Epithelial cell of proximal tubule (primary cell): ENCODE measurements at places on chromosomes 12 and 14. TPM values are rescaled to one million over a fixed set of nuclear protein-coding genes. Genes with fewer than 3 reads are reported as not detected.

DNA sequence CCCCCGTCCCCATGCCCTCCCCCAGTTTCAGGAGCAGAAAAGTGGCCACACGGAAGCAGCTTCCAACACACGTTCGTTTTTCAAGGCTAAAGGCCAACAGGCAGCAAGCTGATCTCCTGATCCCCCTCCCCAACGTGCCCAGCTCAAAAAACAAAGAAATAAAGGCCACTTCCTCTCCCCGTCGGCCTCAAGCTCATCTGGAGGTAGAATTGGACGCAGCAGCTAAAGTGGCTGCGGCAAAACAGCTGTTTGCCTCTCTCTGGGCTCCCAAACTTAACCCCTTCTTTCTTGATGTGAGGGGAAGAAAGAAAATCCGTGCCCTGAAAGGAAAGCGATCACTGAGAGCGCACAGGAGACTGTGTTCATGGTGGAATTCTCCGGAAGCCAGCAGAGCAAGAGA is 66.3 kb downstream of the SCARB1 start:
- no peak for DNase-seq

DNA sequence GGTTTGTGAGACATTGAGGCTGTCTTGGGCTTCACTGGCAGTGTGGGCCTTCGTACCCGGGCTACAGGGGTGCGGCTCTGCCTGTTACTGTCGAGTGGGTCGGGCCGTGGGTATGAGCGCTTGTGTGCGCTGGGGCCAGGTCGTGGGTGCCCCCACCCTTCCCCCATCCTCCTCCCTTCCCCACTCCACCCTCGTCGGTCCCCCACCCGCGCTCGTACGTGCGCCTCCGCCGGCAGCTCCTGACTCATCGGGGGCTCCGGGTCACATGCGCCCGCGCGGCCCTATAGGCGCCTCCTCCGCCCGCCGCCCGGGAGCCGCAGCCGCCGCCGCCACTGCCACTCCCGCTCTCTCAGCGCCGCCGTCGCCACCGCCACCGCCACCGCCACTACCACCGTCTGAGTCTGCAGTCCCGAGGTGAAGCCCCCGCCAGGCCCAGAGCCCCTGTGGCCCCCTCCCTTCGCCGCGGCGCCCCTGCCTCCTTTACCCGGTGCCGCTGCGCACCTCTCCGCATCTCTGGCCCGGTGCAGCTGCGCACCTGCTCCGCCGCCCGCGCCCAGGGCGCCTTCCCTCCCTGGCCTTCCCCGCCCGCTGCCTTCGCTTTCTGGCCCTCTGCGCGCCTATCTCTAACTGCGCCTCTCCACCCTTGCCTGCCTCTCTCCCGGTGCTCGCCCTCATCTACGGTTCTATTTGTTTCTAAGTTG is at the start of gene ENO2:
Gene ENO2 (plus strand): TSS at position 335 of the 701 bp plus-strand sequence. CDS start 1,253 bp downstream, outside the sequence.
- DNase-seq: no peak

DNA sequence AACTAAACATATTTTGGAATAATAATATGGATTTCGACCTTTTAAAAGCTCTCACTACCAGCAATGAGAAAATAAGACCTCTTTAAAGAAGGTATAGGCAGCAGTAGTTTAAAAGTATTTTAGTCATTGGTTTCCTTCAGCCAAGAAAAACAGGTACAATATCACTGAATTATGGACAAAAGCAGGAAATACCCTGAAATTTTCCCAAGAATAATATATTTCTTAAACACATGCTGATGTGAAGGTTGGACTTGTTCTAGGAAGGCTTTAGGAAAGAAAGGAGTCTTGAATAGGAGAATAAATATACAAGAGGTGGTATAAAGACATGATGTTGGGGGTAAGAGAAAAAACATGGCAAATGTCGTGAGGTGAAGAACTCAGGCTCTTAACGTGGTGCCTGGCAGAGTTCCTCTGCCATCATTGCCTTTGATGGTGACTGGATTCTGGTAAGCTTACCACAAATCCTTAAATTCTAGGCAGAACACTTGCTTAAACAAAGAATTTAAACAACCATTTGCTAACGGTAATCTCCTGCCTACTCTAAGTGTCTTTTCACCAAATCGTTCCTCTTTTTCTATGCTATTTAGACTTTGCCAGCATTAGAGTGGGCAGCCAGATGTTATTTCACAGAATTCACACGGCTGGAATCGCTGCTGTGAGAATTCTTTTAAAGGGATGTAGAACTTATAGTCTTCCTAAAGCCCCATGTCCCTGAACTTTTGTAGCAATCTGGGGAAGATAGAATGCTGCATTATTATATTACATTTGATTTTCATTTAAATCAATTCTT is 11.9 kb upstream of the NUDT4 start:
- DNase-seq: no peak

DNA sequence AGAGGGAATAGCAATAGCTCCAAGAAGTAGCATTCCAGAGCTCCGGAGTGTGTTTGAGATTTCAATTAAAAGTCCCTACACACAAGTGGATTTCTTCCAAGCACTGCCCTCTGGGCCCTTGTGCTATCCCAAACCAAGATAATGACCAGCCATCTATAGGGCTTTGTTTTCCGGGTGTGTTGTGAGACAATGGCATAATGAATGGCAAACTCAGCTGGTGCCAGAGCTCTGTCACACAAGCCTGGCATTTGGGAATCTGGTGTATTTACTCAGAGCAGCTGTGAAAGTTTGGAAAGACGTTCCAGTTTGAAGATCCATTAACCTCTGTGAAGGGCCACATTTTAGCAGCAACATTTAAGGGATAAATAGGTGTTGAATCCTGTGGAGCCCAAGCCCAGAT is 61.2 kb upstream of the TMTC2 start:
- DNase-seq: no peak

GRCh38 chr12:29212682-29213403 is 63.8 kb downstream of the FAR2 start:
- no peak for DNase-seq

DNA sequence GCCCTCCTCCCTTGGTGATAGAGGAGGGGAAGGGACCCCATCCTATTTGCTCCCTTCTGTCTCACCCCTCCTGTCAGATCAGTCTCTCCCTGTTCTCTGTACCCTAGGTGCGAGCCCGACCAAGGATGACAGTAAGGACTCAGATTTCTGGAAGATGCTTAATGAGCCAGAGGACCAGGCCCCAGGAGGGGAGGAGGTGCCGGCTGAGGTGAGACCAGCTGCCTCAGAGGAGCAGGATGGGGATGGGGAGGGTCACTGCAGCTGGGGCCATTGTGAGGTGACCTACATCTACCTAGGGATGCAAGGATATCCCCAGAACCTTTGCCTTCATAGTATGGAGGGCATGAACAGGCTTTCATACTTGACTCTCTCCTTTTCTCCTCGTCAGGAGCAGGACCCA is 22.2 kb downstream of the AGAP2 start:
- no peak for DNase-seq

The MANSC1 gene
- total RNA-seq: 10.1 and 10.6 TPM in 2 replicates

The GPR135 gene
- total RNA-seq: 0.87 and 1.3 TPM in 2 replicates

The RCOR1 gene
- 8.1 and 9.2 TPM in 2 replicates for total RNA-seq

The JPH4 gene
- total RNA-seq: 0.06 TPM in 1 of 2 replicates, not detected in the other
